ENCODE measurements at places on chromosomes 1 and 21.

DNA sequence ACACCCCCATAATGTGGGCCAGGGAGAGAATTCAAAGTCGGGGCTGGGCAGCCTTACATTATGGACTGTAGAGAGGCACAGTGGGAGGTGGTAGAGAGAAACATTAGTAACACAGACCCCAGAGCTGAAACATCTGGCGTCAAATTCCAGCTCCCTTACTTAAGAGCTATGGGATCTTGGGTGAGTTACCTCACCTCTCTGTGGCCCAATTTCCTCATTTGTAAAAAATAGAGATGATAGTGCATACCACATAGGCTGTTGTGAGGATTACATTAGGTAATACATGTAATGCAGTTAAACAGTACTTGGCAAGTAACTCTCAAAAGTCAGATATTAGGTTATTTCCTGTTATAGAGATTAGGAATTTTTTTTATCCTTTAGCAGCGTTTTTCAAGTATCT is 160.5 kb upstream of the KIAA0040 start:
- no peak for DNase-seq

- DNase-seq: no peak
Observed at GRCh38 chr1:61120998-61121397, 38.6 kb downstream of the NFIA start.

- no peak for DNase-seq
Observed at GRCh38 chr1:150093805-150094204, 26.2 kb downstream of the VPS45 start.

DNA sequence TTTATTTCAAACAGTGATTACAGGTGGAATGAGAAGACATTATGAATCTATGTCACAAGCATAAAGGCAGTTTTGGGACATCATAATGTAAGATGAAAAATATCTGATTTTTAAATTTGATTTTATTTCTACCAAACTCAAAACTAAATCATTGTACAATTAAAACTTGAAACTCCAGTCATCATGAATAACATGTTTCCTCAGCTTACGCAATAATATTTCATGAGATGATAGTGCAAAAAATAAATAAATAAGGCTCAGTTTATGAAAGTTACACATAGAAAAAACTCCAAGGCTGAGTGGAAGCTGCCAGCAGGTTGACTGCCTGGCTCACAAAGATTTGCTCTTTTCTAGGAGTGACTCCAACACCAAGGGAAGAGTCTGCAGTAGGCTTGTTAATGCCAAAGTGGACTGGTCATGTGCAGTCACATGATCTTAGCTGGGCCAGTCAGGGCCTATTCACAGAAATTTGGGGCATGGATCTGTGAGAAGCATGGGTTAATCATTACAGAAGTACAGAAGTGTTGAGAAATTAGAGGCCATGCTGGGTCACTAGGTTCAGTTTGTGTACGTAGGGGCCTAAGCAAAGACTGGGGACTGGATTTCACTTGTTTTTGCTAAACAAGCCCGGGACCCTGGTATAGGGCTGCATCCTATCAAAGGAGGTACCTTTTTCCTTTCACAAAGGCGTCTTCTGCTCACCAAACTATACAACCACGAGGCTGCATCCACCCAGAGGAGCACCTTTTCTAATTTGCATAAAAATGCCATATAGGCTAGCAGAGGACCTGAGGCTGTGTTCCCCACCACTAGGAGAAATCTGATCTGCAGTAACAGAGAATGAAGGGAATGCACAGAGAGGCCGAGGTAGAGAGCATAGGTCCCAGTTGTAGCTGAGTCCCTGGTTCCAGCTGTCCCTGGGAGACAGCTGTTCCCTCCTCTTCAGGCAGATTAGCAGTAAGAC is 4.9 kb upstream of the ABCA4 start:
- DNase-seq: no peak

GRCh38 chr21:29306920-29307319 is 8.2 kb downstream of the BACH1 start:
- DNase-seq: no peak

- DNase-seq: no peak
Observed at GRCh38 chr1:178282949-178283367, 189.1 kb downstream of the RASAL2 start.

GRCh38 chr1:116990612-116991151 is 10.9 kb upstream of the CD101 start:
- no peak for DNase-seq

DNA sequence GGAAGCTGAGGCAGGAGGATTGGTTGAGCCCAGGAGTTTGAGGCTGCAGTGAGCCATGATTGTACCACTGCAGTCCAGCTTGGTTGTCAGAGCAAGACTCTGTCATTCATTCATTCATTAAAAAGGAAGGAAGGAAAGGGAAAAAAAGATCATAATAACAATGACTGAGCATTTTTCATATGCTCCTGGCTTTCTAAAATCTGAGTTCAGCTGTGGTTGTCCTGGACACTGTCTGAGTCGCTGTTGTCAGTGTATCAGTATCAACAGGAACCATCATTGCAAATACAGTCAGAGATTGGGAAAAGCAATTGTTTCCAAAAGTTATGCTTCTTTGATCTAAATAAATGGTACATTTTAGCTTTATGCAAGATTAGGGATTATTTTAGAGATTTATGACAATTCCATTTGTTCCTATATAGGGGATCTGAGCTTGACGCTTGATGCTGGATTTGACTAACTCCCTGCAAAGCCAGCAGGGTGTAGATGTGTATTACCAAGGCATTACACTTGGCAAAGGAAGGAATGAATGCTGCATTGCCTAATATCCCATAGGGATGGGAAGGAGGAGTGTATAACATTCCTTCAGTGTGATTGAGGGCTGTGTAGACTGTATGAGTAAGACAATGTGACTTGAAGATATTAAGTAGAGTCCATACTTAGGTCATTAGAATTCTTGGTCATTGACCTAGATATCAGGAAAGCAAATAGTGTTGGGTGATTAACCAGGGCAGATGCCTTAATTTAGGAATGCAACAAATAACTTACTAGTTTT is 100.2 kb downstream of the DISP1 start:
- DNase-seq: no peak

- DNase-seq: no peak
Observed at GRCh38 chr1:68800182-68800581, 303.3 kb upstream of the DEPDC1 start.

DNA sequence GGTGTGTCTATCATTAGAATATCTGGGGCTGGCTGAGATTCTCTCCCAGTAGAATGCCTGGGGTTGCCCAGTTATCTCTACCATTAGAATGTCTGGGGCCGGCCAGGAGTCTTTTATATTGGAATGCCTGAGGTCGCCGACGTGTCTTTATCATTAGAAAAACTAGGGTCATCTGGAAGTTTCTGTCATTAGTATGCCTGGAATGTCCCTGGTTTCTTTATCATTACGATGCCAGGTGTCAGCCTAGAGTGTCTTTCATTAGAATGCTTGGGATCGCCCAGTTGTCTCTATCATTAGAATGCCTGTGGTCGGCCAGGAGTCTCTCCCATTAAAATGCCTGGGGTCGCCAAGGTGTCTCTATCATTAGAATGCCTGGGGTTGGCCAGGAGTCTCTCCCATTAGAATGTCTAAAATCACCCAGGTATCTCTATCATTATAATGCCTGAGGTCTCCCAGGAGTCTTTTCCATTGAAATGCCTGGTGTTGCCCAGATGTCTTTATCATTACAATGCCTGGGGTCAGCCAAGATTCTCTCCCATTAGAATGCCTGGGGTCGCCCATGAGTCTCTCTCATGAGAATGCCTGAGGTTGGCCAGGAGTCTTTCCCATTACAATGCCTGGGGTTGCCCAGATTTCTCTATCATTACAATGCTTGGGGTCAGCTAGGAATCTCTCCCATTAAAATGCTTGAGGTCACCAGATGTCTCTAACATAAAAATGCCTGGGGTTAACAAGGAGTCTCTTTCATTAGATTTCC is 53.2 kb downstream of the RNF187 start:
- DNase-seq: no peak

DNA sequence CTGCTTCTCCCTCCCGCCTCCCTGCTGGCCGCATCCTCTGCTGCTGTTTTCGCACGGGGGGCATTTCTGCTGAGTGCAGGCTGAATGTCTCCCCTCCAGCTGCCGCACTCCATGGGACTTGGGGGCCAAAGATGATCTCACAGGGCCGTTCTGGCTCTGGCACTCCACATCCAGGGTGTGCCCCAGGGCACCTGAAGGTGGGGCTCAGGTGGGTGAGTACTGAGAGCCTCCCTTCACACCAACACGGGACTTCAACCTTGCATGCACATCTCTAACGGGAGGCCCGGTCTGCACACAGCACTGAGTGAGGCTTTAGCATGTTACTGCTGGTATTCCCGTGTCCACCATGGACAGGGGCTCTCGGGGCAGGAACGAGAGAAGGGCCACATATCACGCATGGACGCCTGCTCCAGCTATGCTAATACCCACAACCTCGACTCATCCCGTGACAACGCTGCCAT is 88.9 kb downstream of the DMRTB1 start:
- DNase-seq: no peak

GRCh38 chr1:161962091-161962887 is 61.4 kb downstream of the OLFML2B start:
- DNase-seq: no peak

DNA sequence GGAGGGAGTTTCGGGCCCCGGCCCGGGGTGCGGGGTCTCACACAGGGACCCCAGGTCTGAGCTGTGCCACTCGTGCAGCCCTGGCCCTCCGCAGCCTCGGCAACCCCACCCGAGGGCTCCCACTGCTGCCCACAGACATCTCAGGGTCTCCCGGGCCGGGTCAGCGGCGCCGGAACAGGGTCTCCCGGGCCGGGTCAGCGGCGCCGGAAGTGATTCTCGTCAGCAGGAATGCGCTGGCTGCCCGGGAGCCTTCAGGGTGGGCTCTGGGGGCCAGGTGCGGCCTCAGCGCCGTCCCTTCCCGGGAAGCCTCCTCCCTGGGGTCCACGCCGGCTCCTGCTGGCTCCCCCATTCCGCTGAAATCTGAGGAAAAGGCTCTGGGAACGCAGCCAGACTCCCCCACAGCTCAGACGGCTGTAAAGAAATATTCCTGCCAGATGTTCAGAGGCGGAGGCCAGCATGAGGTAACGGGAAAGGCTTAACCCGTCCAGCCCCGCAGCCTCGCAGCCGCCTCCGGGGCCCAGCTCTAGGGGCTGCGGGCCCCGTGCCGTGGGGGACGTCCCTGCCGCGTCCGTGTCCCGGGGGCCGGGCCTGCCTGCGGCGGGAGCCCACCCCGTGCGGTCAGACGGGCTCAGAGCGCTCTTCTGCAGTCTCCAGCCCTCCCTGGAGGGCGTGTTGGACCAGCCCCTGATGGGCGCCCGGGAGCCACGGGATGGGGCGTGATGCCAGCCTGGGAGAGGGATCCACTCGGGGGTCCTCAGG is 8.7 kb upstream of the COL6A1 start:
- DNase-seq: no peak

DNA sequence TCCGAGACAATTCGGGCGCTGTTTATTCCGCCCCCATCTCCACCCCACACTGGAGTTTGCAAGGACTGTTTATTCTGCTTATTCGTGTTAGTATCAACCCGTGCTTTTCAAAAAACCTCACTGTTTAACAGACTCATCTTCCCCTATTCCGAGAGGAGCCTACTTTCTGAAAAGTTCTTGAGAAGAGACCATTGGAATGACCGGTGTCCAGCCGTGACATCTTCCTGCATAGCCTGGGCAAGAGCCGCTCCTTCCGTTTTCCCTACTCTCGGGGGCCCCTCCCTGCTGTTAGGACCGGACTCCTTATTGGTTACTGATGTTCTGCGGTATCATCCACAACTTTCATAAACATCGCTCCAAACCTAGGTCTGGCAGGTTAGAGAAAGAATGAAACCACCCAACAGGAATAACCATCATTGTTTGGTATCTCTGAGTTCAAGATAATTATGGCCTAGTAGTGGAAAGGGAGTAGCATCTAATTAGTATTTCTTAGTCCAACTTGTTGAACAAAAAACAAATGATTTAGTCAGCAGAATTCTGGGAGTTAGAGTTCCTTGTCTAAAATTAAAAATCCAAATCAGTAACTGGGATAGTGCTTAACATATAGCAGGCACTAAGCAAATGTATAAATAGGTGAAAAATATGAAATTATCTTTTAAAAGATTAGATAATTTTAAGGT is 837 bp downstream of the STXBP3 start:
- DNase-seq: peak; percentile 43

DNA sequence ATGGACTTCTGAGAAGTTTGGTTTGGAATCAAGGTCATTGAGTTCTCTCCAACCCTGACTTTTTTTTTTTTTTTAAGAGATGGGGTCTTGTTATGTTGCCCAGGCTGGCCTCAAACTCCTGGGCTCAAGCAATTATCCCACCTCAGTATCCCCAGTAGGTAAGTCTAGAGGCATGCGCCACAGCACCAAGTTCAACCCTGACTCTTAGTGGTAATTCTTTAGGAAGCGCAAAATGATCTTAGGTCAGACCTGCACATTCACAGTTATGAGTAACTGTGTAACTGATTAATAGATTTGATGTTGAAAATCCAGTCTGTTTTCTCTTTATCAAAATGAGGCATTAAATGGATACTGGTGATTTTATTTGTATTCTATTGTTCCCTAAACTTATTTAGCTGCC is 95.9 kb downstream of the GREM2 start:
- DNase-seq: no peak

GRCh38 chr1:205537386-205538018 is 33.0 kb downstream of the CDK18 start:
- DNase-seq: no peak

DNA sequence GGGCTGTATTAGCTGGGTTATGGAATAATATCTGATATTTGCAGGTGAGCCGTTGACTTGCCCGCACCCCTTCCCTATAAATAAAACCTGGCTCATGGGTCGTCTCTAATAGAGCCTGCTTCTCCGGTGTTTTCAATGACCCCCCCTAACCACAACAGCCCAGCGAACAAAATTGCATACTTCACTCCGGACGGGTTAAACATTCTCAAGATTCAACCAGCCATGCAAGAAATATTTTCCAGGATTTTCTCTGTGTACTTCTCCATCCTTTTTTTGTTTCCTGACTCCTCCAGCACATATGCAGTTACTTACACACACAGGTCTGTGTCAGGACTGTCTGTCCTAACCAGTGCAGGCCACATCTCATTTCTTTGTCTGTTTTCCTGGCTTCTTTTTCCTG is 267.7 kb downstream of the ZNF648 start:
- DNase-seq: no peak

- no peak for DNase-seq
Observed at GRCh38 chr1:189682591-189682990, 795.1 kb downstream of the BRINP3 start.

DNA sequence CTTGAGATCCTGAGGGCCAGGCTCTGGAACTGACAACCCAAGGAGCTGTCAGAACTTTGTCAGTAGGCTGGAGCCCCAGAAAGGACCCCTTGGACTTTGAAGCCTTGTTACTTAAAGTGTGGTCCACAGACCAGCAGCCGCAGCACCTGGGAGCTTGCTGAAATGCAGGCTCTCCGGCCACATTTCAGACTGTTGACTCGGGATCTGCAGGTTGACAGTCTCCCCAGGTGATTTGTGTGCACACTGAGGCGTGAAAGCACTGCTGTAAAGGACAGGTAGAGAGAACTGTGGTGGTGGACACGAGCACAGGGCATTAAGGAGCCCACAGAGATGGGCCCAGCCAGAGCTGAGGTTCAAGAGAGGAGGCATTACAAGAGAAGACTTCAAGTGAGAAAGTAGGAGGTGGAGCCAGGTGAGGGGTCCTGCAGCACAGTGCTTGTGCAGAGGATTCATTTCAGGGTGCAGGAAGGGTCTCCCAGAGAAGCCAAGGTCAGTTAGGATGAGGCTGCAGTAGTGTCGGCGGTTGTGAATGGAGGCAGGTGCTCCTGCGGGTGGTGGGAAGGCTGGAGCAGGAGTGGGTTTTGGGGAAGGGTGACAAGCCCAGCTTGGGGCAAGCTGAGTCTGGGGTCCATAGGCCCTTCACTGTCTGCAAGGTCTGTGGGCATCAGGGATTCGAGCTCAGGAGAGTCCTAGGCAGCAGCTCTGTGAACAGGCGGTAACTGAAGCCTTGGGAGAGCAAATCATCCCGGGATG is 4.6 kb downstream of the HYI start:
- no peak for DNase-seq
